Spinal cord (tissue), 10 donors: ENCODE measurements at places on chromosomes 1 and 21.

- DNase-seq, result no peak
Observed at GRCh38 chr1:15130607-15131006, 22.9 kb upstream of the TMEM51 start.

DNA sequence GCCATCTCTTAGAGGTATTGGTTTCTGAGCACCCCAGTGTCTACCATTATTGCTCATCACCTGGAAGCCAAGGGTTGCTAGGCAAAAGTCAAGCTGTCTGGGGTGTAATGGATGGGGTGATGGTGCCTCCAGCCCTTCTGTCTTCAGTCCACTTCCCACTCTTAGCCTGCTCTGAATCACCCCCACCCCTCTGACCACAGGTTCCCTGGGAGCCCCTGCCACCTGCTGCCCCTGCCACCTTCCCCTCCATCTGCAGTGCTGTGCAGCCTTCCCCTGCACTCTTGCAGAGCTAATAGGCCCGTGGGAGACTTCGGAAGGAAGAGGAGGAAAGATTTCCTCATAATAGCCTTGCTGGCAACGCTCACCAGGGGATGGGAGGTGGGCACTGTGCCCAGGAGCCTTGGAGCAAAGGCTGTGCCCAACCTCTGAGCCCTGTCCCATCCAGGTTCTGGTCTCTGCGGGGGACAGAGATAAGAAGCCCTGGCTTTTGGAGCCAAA, 35.5 kb downstream of the CAPN2 start:
- no peak for DNase-seq

DNA sequence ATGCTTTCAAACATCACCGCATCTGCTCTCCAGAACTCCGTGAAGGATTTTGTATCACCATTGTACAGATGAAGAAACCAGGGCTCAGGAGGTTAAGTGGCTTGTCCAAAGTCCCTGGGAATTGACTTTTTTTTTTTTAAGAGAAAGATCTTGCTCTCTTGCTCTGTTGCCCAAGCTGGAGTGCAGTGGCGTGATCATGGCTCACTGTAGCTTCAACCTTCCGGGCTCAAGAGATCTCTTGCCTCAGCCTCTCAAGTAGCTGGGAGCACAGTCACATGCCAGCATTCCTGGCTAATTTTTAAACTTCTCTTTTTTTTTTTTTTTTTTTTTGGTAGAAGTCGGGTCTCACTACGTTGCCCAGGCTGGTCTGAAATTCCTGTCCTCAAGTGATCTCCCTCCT, 6.9 kb upstream of the TAS1R2 start:
- no peak for DNase-seq

DNA sequence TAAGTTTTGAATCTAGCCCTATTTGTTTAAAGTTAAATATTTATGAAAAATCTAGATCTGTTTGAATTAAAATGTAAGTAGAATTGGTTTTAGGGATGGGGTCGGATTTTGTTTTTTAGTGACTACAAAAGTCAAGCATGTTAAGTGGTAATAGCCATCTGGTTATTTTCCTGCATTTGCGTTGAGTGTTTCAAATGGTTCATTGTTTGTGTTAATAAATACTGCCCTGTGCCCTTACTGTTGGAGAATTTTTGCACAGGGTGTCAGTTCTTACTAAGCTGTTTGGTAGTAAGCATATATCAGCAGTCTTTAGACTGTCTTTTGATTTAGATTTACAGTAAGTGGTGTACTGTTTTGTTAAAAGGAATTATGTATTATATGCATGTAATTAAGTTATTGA, 46.1 kb upstream of the TARS2 start:
- no peak for DNase-seq

DNA sequence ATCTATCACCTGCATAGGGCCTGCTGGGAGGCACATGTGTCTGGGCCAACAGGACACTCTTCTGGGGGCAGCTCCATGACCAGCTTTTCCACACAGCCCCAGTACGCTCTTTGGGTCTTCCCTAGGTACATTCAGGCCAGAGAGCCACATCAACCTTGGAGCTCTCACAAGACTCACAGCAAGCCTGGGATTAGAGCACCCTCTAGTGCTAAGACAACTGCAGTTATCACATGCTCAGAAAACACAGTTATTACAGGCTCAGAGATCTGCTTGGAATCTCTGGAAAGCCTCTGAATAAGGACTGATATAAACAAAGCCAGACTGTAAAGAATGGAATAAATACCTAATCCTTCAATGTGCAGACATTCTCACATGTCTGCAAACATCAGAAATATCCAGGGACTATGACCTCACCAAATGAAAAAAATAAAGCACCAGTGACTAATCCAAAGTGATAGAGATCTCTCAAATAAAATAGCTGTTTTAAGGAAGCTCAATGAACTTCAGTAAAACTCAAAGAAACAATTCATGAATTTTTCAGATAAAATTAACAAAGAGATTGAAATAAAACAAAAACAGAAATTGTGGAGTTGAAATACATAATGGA, 563.9 kb upstream of the NR5A2 start:
- DNase-seq, result no peak

DNA sequence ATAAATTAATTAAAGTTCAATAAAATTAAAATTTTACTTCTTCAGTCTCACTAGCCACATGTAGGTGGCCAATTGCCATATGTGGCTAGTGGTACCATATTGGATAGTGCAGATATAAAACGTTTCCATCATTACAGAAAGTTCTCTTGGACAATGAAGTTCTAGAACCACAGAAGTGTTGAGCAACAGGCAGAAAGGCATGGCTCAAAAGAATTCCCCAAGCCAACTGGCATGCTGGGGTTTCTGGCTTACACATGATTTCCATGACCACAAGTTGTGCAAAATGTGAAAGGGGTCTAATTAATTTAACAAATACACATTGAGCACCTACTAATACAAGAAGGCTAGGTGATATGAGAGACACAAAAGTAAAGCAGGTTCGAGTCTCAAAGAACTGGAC, 72.2 kb upstream of the CDC42BPA start:
- DNase-seq, result no peak

- DNase-seq, result no peak
Observed at GRCh38 chr1:205709640-205710039, 29.3 kb upstream of the SLC45A3 start.

DNA sequence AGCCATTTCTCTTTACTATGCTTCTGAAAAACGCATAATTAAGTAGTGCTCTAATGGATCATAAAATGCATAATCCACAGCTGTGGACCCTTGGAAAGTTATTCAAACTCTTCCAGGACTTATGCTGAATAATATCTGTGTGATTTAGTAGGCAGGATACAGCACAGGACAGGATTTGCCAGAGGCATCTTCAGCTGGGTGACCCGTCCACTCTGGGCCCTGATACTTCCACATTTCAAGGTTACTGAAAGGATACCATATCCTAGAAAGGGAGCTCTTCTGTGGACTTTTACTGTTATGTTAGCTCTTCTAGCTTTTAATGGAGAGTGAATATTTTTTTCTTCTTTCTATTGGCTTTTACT, 49.6 kb downstream of the MAP10 start:
- DNase-seq, result no peak

DNA sequence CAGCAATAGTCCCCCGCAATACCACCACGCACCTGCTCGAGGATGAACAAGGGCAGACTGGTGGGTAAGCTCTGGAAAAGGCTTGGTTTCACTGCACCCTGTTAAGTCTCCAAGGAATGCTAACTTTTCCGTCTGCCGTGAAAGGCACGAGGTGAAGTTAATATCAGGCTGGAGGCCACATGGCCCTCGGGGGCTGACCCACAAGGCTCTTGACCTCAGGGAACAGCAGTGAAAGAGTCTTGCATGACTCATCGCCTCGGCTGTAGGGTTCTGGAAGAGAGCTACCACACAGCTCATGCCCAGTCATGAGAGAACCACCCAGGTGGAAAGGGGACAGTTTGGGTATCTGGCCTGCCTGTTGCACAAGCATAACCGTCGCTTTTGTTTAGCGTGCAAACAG, 24.7 kb downstream of the SCCPDH start:
- DNase-seq, result no peak

GRCh38 chr1:50667272-50667671, 244.0 kb upstream of the DMRTA2 start:
- no peak for DNase-seq

- DNase-seq, result no peak
Observed at GRCh38 chr1:210244746-210245367, 12.3 kb downstream of the SERTAD4 start.
